ENCODE measurements at places on chromosomes 2 and 18.

- DNase-seq, result no peak
Observed at GRCh38 chr2:134692499-134692898, 26.3 kb downstream of the TMEM163 start.

DNA sequence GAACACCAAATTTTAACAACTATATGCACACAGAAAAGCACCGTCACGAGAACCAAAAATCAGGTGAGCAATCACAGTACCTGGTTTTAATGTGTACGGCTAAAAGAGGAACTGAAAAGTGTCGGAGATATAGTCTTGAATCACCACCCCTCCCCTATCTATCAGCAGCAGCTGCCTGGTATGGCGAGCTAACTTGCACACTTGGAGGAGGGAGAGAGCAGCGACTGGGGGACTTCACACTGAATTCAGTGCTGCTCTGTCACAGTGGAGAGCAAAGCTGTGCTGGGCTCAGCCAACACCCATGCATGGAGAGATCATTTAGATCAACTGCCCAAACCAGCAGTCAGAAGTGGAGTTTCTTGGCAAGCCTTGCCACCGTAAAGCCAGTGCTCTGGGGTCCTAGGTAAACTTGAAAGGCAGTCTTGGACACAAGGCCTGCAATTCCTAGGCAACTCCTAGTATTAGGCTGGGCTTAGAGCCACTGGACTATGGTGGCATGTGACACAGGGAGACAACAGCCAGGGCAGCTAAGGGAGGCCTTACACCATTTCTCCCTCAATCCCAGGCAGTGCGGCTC lies 89.2 kb upstream of the CD226 start:
- peak; percentile 92 for DNase-seq

GRCh38 chr2:46299365-46300263 lies 2.4 kb downstream of the EPAS1 start:
- peak; percentile 51 for DNase-seq

- no peak for DNase-seq
Observed at GRCh38 chr2:72112981-72113846, 34.4 kb downstream of the CYP26B1 start.

- no peak for DNase-seq
Observed at GRCh38 chr2:222179592-222179991, 119.2 kb downstream of the PAX3 start.

DNA sequence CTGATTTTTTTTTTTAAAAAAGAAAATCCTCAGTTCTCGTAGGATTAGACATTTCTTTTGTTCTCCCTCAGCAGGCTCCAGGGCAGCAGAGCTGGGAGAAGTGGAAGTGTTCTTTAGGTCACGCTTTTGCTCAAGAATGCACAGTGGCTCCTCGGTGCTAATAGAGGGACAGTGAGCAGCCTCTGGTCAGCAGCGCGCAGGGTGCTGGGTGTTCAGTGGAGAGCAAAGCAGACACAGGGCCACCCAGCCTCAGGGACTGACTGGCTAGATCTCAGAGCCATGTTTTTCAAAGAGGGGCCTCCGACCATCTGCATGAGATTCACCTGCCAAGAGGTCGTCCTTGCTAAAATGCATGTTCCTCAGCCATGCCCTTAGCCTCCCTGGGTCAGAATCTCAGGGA lies 218.8 kb downstream of the HAUS1 start:
- DNase-seq, result no peak

DNA sequence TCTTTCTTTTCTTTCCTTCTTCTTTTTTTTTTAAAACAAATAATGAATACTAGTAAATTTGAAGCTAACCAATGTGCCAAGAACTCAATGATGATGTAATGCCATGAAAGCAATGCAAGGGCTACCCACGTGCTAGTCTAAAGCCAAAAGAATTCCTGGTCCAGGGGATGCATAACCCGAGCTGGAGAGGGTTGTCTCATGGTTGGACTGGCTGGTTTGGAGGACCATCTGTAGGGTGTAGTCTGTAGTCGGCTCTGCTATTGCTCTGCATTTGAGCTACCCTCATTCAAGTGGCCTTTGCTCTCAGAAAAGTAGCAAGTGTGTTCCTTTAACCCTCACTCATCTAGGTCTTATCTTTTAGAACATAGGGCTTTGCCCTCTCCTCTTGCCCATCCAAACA lies 469.6 kb upstream of the CELF4 start:
- no peak for DNase-seq

DNA sequence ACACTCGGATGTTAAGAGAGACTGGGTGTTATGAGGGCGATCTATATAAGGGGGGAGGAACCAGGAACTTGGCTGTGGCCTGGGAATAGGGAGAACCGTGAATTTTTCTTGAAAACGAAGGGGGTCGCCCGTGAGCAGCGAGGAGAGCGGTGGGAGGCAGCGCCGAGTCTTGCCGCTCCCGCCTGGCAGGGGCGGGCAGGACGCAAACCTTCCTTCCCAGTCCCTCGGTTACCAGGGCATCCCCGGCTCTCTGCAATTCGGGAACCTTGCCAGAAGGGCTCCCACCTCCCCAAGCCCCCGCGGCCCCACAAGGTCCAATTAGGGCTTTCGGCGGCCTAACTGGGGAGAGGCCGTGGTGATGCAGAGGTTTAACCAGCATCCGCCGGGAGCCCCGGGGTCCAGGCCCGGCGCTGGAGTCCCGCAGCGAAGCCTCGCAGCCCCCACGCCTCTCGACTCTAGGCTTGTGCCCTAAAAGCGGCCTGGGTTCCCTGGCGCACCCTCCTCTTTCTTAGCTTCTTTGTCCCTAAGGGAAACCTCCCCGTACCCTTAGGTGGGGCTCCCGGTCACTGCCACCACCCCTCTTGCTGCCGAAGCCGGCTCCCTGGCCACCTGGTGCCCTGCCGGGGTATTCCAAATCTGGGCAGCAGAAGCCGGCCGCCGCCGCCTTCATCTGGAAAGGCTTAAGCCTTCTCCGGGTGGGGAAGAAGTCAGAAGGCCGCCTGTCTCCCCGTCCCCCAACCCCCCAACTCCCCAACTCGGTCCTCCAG lies 680 bp upstream of the FHOD3 start:
- peak; percentile 18 for DNase-seq

- no peak for DNase-seq
Observed at GRCh38 chr2:216635701-216636550, 2.7 kb downstream of the IGFBP2 start.

- no peak for DNase-seq
Observed at GRCh38 chr2:68234405-68234804, 17.9 kb downstream of the PPP3R1 start.

DNA sequence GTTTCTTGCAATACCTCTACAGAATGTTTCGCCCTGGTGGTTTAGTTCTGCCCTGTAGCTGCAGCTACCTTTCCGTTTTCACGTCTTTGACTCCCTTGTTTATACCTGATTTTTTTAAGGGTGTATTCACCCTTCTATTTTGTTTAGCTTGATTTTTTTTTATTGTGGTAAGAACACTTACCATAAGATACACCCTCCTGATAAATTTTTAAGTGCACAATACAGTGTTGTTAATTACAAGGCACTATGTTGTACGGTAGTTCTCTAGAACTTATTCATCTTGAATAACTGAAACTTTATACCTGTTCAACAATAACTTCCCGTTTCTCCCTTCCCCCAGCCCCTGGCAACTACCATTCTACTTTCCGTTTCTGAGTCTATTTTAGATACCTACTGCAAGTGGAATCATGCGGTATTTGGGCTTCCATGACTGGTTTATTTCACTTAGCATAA lies 48.9 kb upstream of the NABP1 start:
- no peak for DNase-seq

Measured in erythroblast (primary cell).